ENCODE measurements at places on chromosomes 7 and 10. TPM values are rescaled to one million over a fixed set of nuclear protein-coding genes. Genes with fewer than 3 reads are reported as not detected.

DNA sequence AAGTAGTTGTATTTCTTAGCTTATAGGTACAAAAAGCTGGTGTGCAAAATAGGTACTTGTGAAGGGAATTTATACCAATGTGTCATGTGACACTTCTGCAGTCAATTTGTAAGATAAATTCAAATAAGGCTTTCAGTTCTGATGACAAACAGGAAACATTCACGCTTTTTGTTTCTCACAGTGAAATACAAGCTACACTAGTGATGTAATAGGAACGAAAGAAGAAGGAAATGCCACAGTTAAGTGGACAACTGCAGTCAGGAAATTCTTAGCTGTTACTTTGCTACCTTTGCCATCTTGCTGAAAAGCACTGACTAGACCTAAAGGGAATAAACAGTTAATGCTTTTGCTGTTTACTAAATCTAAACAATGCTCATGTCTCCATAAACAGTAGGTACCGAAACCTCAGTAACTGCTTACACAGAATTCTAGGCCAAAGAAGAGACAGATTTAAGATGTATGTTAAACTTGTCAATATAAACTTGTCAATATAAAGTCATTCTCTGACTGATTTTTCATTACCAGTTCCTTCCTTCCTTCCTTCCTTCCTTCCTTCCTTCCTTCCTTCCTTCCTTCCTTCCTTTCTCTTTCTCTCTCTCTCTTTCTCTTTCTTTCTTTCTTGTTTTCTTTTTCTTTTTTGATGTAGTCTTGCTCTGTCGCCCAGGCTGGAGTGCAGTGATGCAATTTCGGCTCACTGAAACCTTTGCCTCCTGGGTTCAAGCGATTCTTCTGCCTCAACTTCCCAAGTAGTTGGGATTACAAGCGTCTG lies 10.1 kb downstream of the OTUD1 start:
- peak; percentile 27 for DNase-seq

DNA sequence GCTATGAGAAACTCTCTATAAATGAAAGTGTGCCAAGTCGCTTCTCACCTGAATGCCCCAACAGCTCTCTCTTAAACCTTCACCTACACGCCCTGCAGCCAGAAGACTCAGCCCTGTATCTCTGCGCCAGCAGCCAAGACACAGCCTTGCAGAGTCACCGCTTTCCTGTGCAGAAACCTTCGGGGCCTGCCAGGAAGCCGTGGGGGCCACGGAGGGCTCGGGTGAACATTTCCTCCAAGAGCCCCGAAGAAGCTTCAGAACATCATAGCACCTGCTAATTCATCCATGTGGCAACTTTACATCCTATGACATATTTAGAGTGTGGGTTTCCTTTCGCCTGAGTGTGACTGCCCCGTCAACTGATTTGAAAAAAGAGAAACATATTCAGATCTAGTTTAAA lies 55.7 kb upstream of the PRSS58 start:
- DNase-seq = no peak

DNA sequence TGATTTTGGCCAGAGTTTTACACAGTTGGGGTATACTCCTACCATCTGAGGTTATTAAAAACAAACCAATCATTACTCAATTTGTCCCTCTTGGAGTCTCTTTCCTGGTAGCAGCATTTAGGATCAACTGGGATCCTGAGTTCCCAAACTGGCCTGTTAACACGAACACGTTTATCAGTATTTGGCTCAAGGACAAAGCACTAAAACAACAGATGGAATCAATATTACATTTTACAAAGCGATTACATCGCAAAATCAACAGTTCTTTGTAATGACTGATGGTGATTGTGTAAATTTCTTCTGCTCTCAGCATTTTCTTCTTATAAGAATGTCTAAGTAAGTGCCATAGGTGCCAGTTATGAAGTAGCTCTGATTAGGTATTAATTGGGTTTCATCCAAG lies 582.9 kb upstream of the ANKRD30A start:
- DNase-seq = peak; percentile 15

DNA sequence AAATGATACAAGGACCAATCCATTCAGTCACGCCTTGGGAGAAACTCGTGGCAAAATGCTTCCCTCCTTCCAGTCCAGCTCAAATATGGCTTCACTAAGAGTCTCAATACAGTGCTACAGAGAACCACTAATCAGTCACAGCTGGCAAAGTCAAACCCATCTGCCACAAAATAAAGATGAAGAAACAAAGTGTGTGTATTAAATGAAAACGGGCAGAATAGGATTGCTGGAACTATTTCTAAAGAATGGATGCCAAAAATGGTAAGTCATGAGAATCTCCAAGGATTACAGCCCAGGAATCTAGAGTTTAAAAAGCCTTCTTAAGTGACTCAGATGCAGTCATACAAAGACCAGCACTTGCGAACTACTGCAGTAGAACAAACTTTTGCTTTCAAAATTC lies 61.9 kb downstream of the CACUL1 start:
- peak; percentile 95 for DNase-seq

- peak; percentile 47 for DNase-seq
Observed at GRCh38 chr7:129721068-129721467, 109.5 kb downstream of the NRF1 start.

DNA sequence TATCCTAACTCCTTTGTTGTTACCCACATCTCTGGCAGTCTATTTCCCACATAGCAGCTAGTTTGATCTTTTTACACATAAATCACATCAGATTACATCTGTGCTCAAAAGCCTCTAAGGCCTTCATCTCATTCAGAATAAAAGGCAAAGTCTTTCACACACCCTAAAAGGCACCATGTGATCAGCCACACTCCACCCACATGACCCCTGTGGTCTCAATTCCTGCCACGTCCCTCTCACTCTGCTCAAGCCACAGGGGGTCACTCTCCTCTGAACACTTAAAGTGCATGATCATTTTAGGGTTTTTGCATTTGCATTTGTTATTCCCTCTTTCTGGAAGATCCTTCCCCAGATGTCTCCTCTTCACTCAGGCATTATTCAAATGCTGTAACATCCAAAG lies 30.8 kb downstream of the ELAPOR2 start:
- no peak for DNase-seq

GRCh38 chr7:151001546-151001945 lies 10.7 kb downstream of the NOS3 start:
- no peak for DNase-seq

DNA sequence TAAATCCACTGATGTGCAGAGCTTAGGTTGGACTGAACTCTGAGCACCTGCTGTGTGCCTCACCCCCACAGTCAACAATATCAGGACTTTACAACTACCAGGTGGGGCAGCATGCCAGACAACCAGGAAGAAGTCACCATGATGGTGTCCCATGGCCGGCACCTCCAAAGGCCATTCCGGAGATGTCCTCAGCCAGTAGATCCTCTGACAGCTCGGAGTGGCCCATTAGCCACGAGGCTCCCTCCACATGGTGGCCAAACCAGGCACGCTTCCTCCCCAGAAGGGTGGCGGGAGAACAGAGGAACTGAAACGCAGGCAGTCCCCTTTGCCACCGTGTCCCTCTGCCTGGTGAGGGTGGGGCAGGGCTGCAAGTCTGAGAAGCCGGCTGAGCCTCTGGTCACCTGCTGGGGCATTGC lies 390.0 kb downstream of the TNS3 start:
- DNase-seq = no peak

DNA sequence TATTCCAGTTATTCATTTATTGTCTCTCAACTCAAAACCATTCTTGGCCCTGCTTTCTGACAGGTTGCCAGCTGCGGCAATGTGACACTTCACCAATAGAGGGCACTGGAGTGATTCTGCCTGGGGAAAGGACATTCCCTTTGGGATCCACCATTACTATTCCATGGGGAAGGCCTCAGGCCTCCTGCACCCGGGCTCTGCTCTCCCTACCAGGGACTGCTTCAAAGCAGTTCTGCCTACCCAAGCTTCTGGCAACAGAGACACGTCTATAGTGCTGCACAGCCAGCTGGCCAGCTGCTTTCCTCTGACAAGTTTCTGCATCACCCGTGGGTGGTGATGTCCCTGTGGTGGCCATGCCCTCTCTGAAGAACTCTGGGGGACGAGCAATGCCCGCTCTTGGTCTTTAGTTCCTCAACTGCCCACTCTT lies 163.8 kb downstream of the ELMO1 start:
- DNase-seq = peak; percentile 2

- no peak for DNase-seq
Observed at GRCh38 chr7:22992874-22993840, 20.8 kb downstream of the HYCC1 start.

DNA sequence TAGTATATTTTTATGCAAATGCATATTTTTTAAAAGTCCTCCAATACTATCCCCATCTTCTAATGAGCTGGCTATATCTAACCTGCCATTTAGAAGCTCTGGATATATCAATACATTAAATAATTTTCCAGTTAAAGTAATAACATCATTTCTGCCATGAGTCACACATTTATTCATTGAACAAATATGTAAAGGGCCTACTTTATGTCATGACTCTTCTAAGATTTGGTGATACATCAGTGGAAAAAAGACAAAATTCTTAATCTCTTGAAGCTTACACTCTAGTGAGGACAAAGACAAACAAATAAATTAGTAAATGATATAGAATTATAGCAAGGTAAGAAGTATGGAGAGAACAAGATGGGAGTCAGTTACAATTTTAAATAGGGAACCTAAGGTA lies 716.8 kb upstream of the LRRTM3 start:
- no peak for DNase-seq

The SFTPA1 gene
- not detected for total RNA-seq

The NAT16 gene
- total RNA-seq = not detected

The ZC3HAV1 gene
- 30.5 TPM for total RNA-seq
